ENCODE measurements at places on chromosomes 11 and 22.

- no peak for DNase-seq
These were observed 33.5 kb downstream of the ETS1 start for GRCh38 chr11:128553662-128554362.

DNA sequence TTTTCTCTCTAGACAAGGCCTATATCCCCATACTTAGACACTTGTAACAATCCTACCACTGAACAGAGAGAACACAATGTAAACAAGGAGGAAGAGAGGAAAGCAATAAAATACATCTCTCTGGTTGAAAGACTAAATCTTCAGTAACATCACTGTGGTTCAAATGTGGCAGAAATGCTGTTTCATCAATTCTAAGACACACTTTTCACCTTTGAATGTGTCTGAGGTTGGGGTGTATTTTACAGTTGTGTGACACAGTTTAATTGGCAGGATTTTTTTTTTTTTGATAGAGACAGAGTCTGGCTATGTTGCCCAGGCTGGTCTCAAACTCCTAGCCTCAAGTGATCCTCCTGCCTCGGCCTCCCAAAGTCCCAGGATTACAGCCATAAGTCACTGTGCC lies 79.5 kb downstream of the AMBRA1 start:
- DNase-seq: no peak

DNA sequence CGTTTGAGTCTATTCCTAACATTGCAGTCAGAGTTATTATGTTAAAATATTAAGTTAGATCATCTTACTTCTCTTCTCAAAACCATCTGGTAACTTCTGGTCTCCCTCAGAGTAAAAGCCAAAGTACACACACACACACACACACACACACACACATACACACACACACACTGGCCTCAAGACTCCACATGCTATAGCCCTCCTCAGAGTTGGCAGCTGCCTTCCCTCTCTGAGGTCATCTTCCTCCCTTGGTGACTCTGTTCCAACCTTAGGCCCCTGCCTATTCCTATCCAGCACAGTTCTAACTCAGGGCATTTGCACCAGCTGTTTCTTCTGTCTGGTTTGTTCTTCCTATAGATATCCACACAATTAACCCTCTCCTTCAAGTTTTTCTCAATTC lies 272.0 kb upstream of the SESN3 start:
- no peak for DNase-seq

DNA sequence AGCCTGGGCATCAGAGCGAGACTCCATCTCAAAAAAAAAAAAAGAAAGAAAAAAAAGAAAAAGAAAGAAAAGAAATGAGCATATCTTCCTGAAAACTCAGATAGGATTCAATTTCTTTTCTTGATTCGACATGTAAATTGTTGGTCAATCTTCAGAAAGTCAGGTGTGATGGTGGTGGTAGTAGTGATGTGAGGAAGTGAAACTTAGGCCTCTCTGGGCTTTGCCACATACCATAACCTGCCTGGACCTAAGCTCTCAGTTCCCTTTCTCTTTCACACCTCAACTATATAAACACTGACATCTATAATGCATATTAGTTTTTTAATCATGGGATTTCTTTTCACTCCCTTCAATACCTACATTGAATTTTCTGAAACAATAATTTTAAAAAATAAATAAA lies 98.0 kb upstream of the TBCEL start:
- no peak for DNase-seq

DNA sequence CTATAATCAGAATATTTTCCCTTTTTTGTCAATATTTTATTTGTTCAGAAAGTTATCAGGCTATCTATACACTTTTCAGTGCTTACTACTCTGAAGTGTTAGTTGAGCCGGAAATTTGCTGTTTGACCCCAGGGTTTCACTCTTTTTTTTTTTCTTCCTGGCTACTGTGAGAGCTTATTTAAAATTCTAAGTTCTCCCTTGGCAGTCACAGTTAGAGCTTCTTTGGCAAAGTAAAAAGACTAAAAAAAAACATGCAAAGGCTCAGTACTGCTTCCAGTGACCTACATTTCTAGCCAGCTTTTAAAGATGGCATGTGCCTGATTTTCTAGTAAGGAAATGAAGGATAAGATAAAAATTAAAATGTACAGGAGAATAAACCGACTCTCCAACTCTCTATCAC lies 48.4 kb downstream of the ELP4 start:
- no peak for DNase-seq

DNA sequence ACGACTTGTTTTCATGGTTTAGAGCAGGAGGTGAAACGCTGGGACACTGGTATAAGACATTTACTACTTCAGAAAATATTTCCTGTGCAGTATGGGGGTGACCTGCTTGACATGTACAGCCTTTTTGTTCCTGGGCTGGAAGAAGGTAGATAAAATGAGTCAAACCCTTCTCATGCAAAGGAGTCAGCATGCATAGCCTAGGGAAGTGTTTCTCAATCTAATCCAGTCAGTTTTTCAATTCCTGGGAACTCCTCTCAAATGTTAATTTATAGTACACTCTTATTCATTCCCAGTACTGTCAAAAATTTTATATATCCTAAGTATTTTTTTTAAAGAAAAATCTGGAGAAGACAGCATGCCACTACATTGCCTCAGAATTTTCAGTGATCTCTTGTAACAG lies 154.7 kb upstream of the GUCY1A2 start:
- no peak for DNase-seq

DNA sequence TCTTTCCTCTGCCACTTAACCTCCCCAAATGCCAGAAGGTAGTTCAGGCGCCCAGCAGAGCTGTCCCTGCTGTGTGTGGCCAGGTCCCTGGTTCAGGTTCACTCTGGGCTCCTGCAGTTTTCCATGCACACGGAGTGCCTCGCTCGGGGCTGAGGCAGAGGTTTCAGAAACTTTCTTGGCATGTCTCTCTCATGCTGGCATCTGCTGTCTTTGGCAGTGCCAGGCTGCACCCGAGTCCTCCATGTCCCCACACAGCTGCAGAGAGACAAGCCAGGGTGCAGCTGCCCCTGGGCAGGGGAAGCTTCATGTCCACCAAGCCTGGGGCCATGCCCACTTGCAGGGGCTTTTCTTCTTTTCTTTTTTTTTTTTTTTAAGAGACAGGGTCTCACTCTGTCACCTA lies 7.0 kb upstream of the NEFH start:
- no peak for DNase-seq

GRCh38 chr11:1224111-1224490 lies 1.2 kb downstream of the MUC5B start:
- DNase-seq: no peak

DNA sequence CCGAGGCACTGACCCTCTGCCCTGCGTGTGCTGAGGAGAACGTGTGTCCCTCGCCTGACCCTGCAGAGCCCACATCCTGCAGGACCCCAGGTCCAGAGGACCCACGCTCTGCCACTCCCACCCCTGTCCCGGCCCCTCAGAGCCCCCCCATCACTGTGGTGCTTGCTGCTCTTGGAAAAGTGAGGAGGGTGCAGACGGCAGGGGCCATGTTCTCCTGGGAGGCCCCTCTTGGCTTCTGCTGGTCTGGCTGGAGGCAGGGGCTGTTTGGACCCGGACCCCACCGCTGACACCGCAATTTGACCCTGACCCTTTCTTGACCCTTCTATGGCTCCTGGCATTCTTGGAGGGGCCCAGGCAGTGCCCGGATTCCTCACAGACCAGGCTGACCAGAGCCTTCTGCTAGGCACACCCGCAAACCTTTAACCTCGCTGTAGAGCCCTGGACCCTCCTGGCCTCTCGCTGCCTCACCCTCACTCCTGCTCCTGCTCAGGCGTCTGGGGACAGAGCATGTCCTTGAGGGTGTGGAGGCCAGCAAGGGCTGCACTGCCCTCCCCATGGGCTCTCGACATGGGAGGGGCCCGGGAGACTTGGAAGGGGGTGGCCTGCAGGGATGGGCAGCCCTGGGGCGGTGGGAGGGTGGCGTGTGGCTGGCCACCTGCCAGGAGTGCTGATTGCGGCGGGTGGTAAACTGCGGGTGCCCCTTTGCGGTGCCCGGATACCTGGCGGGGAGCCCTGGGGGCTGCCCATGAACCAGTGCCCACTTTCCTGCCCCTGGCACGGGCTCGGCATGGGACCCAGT lies 37.0 kb upstream of the MUC5AC start:
- DNase-seq: no peak

GRCh38 chr11:27518518-27518917 lies 11.9 kb upstream of the LIN7C start:
- DNase-seq: no peak

- DNase-seq: no peak
These were observed 148.1 kb upstream of the NARS2 start for GRCh38 chr11:78722786-78723185.

DNA sequence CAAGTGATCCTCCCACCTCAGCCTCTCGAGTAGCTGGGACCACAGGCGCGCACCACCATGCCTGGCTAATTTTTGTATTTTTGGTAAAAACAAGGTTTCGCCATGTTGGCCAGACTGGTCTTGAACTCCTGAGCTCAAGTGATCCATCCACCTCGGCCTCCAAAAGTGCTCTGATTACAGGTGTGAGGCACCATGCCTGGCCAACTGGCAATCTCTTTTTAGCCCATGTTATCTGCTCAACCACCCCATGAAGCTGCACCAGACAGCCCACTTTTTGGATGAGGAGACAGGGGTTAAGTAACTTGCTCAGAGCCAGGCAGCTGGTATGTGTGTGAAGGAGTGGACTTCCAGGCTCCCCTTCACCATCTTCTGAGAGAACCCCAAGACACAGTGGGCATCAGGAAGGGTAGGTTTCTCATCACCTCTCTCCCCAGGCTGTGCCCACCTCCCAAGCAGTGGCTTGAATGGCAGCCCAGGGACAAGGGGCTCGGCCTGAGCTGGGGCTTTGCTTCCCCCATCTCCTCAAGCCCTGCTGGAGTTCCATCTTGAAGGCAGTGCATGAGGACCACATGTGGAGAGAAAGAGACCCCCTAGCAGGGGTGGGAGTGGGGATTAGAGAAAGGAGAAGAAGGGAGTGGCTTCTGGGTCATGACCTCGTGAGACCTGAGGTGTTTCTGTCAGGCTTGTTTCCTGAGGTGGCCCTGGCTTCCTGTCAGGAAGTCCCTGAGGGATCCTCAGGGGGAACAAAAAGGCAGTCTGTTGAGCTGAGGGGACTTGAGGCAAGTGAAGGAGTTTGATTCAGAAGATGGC lies 87.5 kb upstream of the PARVA start:
- no peak for DNase-seq

- no peak for DNase-seq
These were observed 176.1 kb downstream of the DBX1 start for GRCh38 chr11:19984048-19984742.

GRCh38 chr22:27534720-27535125 lies 266.8 kb downstream of the MN1 start:
- no peak for DNase-seq

- DNase-seq: no peak
These were observed 34.0 kb downstream of the LRP5 start for GRCh38 chr11:68346462-68346790.

- no peak for DNase-seq
These were observed 695.3 kb downstream of the KCNA4 start for GRCh38 chr11:29321293-29322132.

GRCh38 chr11:45544826-45545225 lies 120.6 kb downstream of the CHST1 start:
- no peak for DNase-seq

DNA sequence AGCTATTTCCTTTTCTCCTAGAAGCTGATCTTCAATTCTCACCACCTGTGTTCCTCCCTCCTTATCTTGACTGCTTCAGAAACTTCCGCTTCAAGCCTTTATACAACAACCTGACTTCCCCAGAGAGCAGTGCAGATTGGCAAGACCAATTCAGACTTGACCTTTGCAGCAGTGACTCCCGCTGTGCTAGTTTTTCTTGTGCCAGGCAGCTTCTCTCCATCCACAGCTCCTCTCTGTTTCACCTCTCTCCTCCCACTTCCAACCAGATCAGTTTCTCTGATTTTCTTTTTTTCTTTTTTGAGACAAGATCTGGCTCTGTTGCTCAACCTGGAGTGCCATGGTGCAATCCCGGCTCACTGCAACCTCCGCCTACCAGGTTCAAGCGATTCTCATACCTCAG lies 74.3 kb downstream of the GRAMD1B start:
- DNase-seq: no peak

DNA sequence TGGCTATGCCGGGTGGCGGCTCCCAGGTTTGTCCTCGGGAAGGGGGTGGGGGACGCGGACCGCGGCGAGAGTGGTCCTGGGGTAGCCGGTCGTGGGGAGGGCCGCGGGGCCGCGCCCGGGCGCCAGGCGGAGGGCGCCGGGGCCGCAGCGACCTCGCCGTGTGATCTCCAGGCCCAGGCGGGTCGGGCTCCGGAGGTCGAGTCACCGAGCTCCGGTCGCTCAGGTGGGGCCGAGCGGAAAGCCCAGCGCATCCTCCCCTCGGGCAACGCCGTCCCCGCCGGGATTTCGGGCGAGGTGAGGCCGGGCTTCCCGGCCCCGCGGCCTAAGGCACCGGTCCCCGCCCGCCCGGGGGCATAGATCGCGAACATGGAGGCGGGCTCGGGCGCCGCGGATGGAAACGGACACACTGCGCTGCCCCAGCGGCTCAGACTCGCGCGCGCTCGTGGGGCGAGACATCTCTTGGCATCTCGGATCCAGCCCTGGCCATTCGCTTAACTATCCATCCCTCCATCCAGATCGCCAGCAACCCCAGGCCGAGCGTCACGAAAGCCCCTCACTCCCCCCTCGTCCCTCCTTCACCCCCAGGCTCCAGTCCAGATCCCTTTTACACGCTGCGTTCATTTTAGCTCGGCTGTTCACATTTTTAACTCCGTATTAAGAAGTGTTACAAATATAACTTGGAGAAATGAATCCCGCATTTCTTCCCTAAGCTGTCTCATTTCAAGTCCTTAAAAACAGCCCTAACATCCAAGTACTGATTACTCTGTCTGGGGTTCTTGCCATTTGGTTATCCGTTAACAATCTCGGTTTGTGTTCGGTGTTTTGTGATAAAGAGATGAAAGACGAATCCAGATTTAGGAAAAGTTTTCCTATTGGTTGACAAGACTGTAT lies 460 bp downstream of the ZC3H12C start:
- DNase-seq: no peak

GRCh38 chr11:40118780-40119179 lies 1340.7 kb downstream of the LRRC4C start:
- no peak for DNase-seq

DNA sequence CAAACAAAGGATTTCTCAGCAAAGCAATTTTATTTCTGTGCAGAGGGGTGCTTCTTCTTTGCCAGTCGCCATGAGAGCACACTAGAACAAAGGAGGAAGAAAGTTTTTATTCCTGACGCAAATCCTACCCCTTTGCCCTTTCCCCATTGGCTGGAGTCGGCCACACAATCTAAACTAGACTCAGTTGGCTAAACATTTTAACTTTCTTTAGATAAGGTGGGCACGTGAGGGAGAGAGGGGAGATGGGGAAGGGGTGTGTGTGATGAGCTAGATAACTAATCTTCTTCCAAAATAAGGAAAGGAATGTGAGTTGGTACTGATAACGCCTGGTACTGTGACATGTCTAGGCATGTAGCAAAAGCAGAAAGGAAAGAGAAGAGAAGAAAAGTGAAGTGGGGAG lies 626 bp downstream of the TRIM22 start:
- no peak for DNase-seq

Measured in stimulated activated CD8-positive, alpha-beta memory T cell treated with anti-CD3 and anti-CD28 coated beads, Interleukin-15, amount 100 ng/mL, for 24 hours (primary cell).